ENCODE measurements at places on chromosomes 2 and 18.
A peak's percentile ranks its signal among the peaks of the same experiment; 100 is the strongest.

- peak; percentile 18 for DNase-seq
Observed at GRCh38 chr18:3998698-3999333, 456.3 kb downstream of the DLGAP1 start.

- DNase-seq: peak; percentile 45
Observed at GRCh38 chr2:15579641-15580040, 12.0 kb upstream of the DDX1 start.

DNA sequence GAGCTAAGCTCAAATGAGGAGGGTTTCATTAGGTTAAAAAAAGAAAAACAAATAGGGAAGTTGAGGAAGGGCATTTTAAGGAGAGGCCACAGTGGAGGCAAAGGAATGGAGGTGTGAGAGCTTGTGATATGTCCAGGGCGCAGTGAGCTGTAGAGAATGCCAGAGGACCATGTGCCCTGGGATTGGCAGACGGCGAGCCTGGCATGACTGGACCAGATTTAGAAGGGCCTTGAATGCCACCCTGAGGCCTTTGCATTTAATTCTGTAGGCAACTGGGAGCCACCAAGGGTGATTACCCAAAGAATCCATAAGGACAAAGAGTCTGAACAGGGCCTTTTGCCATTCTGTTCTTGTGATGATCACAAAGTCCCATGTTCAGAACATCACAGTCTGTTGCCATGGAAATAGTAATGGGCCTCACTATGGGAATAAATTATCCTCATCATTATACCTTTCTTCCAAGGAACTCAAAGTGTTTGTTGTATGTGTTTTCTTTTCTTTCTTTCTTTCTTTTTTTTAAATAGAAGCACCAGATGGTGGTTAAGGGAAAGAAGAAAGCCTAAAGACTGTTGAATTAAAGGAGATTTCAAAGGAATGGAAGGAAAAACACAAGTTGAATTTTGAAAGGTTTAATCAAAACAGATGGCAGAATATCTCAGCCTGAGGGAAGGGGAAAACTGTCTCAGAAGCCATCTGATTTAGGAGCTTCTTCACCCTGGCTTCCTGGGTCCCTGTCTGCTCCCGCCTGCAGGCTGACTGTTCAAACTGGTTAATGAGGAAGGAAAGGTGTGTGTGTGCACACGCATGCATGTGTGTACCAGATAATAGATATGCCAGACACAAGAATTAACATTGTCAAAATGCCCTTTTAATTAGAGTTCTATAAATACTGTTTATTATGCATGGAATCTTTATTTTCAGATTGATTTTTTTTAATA is 31.6 kb upstream of the NCOA1 start:
- DNase-seq: no peak

- no peak for DNase-seq
Observed at GRCh38 chr2:175057078-175057685, 52.0 kb upstream of the CHN1 start.

DNA sequence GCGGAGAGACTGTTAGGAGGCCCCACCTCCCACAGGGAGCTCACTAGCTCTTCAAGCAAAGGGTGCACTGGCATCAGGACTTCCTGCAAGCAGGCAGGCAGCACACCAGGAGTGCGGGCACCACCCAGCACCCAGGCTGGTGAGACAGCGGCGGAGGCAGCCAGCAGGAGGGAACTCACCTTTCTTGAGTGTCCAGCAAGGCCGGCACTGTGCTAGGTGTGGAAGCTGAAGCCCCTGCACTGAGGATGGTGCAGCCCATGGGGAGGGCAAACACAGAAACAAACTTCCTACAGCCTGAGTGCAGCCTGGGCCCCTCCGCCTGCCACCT is 100.7 kb upstream of the ID2 start:
- no peak for DNase-seq

DNA sequence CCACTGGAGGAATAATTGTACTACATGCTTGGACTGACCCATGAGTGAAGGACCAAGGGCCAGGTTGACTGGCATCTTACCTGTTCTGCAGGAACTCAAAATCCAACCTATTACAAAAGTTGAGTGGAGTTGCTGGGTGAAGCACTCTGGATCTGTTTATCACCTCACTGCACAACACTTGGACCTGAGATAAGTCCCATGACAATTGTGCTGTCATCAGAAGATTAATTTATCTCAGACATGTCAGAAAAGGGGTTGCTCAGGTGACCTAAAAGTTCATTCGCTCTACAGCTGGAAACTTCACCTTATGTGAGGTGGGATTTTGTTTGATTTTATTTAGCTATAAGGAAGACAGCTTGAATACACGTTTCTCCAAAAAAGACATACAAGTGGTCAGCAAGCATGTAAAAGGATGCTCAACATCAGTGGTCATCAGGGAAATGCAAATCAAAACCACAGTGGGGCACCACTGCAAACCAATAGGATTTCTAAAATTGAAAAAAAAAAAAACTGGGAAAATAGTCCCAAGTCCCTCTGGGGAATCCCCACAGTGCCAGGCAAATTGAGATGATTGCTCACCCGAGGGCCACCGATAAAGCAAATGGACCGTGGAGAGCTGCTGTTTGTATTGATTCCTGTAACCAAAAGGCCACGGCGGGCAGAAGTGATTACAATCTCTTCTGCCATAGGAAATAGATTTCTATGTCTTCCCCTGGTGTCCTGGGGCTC is 65.8 kb upstream of the SLC35F5 start:
- DNase-seq: no peak

DNA sequence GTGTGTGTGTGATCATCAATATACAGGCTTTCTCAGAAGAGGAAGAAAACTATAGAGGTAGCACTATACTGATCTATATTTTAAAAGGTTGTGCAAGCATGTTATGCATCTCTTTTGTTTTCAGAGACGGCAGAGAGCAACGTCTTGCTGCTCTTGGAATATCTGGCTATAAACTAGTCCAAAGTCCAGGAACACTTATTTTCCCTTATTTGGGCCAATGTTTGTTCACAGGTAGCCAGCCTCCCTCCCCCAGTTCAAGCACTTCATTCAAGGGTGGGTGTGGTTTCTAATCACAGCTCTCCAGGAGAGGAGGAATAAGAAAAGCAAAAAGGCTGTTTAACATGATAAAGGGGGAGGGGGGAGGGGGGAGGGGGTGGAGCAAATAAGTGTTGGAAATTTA is 4.2 kb downstream of the FZD5 start:
- DNase-seq: no peak

DNA sequence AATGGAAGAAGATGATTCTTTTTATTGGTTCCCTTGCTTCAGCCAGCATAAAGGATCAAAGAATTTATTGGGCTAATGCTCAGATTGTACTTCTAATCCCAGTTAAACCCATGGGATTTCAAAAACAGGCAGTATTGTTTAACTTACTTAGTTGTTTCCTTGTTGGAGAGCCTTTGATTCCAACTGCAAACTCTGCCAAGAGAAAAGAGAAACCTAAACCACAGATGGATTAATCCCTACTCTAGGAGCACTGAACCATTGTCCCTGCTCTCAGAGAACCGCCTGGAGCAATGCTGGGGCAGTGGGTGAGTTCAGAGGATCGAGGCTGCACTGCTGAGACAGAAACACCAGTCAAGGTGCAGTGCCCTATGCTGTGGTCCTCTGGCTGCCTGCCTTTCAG is 44.9 kb upstream of the SIGLEC15 start:
- DNase-seq: no peak

DNA sequence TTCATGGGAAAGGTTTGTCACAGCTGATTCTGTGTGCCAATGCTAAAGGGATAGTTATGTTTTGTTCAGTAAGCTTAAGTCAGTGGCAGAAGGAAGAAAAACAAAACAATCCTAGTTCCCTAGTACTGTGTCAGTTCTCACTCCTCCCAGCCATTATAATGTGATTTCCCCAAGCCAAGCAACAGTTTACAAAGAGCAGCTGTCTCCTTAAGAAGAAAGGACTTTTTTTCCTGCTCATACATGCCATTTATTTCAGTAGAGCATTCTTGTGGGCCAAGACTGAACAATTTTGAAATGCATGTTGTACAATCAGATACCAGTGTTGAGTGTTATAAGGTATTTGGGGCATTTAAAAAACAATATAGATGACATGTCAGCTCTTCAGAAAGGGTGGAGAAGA is 52.1 kb downstream of the NEMP2 start:
- no peak for DNase-seq

DNA sequence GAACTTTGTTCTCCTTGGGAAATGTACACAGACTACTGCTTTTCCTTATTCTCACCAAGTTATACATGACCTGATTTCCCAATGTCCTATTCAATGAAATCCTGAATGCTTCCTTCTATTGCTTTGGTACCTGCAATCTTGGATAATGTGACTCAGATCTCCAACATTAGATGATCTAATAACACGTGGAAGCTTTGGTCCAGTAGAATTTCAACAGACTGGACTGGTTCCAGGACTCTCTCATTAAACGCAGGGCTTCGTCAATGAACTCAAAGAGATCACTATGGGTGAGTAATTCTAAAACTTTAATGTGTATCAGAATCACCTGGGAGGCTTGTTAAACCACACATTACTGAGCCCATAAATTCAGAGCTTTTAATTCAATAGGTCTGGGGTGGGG is 413.6 kb upstream of the KCNH7 start:
- DNase-seq: no peak

GRCh38 chr2:104846786-104847585 is 6.9 kb upstream of the POU3F3 start:
- DNase-seq: no peak

- no peak for DNase-seq
Observed at GRCh38 chr2:105611811-105612424, 132.8 kb upstream of the NCK2 start.
